NCI-H2081 (cell line): ENCODE measurements at places on chromosomes 5 and 9.

DNA sequence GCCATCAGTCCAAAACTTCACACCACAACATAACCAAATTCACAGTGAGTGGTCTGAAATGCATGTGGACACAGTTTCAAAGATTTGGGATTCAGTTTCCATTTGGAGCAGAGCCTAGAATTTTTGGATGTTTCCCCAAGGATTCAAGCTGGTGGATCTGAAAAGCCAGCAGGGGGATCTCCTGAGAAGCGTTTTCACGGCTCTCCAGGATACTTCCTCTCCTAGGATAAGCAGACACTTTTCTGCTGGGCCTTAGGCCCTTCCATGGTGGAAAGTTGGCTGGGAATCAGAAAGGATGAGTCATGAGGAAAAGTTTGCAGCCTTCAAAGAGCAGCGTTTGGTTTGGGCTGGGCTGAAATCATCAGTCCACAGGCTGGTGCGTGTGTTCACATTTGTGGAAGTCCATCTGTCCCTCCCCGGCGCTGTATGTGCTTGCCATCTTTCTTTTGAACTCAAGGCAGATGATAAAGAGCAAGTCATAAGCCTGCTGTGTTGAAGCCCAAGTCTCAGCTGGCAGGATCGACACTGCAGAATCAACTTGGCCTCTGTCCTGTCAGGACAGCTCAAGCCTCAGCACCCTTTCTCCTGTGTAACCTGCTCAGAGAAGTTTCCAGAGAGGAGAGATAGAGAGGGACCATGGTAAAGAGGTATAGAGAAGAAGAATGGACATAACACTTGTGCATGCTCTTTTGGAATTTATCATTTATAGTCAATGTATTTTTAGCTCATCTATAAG, 152.6 kb upstream of the MSX2 start:
- DNase-seq: no peak

DNA sequence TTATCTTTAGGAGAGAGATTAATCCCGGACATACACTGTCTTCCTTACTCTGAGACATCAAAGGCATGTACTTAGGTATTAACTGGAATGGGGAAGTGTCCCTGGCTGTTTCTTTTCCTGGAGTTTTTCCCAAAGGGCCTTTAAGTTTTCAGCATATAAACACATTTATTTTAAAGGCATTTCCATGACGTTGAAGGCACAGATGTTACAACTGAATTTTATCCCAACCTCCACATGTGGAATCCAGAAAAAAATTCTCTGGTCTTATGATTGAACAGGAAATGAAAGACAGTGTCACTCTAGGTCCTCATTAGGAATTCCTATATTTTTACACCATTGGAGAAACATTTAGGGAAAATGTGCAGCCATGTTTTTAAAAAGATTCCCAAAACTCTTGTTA, 41.6 kb upstream of the SHOC1 start:
- DNase-seq: no peak

DNA sequence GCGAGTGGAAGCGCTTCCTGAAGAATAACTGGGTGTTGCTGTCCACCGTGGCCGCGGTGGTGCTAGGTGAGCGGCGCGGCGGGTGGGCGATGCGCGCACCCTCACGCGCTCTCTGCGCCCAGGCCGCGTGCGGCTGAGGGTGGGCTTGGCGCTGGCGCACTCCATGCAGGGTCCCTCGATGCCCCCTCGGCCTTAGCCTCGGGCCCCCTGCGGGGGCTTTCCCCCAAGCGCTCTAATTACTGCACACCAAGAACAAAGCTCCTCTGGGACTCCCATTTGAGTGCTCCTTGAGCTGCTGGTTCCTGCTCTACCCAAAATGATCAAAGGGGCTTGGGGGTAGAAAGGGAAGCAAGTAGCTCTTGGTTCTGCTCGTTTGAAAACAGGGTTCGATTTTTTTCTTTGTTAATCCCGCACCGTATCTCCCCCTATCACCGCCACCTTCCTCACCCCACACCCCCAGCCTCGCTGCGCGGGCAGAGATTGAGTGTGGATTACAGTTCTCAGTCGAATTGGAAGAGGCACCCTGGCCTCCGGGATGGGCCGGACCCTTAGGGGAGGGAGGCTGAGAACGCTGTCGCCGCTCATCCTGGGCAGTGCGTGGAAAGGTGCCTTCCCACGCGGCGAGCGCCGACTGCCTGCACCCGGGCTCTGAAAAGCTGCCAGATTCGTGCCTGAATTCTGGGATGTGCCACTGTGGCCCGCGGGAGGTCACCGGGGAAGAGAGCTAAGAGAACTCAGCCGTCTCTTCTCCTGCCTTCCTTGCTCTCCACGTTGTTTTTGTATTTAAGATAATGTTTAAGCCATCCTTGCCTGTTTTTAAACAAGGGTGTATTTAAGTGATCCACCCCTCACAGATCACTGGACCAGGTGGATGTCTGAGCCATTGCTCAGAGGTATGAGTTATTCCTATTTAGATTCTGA, 697 bp downstream of the SLC1A1 start:
- DNase-seq: peak; percentile 8

DNA sequence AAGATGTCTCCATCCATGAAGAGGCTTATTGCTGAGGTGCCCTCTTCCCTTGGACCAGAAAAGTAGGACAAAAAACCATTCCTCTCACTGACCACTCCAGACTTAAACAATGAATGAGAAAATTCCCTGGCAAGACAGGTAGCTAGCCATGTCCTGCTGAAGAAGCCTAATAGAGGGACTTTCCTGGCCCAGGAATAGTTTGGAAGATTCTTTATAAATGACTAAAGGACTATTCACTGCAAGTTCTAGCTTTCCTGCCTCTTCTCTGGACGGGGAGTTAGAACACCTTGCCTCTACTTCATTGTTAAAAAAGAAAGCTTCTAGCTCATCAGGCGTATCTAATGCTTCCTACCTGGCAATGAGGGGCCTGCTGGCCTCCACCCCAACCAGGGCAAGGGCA, 153.6 kb downstream of the NR3C1 start:
- DNase-seq: no peak

GRCh38 chr9:19231126-19231903, 822 bp downstream of the DENND4C start:
- DNase-seq: peak; percentile 33

GRCh38 chr5:59354274-59354673, 539.3 kb downstream of the PDE4D start:
- DNase-seq: no peak

GRCh38 chr5:61933787-61934626, 372.0 kb upstream of the KIF2A start:
- DNase-seq: peak; percentile 84

GRCh38 chr5:42767491-42768105, 11.0 kb downstream of the CCDC152 start:
- DNase-seq: peak; percentile 39

DNA sequence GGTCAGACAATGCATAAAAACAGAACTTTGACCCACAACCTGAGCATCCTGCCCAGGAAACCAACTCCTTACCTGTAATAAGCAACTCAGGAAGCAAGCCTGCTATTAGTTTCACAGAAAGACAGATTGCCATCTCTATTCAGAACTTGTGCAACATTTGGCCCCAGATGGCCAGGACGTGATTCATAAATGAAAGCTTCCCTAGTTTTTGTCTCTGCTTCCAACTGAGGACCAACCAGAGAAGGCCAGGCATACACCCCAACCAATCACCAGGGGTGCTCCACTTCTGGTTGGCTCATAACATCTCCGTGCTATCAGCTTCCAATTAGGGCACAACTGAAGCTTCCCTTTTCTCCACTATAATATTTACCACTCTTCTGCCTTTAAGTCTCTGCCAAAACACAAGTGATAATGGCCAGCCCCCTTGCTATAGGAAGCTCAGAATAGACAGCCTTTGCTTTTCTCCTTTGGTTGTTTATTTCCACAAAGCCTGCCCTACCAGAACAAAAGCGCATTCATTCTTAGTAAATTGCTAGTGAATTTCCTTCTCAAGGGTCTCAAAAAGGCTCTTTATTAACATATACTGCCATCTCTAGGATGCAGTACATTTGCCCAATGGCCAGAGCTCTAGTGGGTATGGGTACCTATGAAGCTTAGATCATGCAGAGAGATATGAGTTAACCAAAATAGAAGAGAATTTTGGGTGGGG, 289.7 kb upstream of the DAP start:
- DNase-seq: no peak

DNA sequence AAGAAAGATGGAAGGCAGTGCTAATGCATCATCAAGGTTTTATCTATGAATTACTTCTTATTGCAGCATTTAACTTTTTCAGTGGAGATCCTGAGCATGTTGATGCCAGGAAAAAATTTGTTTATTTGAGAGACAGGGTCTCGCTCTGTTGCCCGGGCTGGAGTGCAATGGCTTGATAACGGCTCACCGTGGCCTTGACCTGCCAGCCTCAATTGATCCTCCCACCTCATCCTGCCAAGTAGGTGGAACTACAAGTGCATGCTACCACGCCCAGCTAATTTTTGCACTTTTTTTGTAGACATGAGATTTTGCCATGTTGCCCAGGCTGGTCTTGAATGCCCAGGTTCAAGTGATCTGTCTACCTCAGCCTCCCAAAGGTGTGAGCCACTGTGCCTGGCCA, 47.2 kb downstream of the AOPEP start:
- no peak for DNase-seq

GRCh38 chr5:155260798-155261197, 247.2 kb downstream of the KIF4B start:
- DNase-seq: peak; percentile 43

GRCh38 chr9:31839273-31839672, 545.2 kb upstream of the ACO1 start:
- no peak for DNase-seq

- DNase-seq: no peak
Observed at GRCh38 chr5:76290321-76290757, 112.7 kb upstream of the IQGAP2 start.

DNA sequence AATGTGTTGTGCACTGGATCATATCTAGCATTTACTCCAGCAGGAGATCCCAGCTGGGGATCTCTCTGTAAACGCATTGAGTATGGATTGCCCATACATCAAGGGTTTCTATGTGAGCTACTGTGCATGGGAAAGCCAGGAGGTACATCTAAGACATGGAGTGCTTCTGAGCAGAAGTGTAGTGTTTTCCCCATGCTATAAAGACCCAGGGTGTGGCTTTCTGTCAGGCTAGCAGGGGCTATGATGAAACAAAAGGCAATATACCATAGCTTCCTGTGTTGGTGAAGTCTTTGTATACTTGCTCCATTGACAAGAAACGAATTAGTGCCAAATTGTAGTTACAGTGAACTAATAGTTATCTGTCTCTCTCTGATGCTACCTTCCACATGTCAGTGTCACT, 329.3 kb upstream of the TLE4 start:
- DNase-seq: peak; percentile 14

DNA sequence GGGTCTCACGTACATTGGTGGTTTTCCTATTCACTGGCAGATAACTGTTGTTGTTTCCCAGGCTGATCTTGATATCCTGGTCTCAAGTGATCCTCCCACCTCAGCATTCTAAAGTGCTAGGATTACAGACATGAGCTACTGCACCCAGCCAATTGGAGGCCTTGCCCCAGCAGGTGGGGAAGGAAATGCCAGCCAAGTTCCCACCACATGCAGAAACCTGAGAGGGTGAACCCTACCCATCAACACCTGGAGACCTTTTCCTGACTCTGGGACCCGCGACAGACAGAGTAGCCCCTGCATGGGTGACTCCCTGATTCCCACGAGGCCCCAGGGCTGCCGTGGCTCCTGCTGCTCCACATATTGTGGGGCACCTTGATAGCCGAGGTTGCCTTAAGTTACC, 107.7 kb downstream of the GDA start:
- DNase-seq: no peak

DNA sequence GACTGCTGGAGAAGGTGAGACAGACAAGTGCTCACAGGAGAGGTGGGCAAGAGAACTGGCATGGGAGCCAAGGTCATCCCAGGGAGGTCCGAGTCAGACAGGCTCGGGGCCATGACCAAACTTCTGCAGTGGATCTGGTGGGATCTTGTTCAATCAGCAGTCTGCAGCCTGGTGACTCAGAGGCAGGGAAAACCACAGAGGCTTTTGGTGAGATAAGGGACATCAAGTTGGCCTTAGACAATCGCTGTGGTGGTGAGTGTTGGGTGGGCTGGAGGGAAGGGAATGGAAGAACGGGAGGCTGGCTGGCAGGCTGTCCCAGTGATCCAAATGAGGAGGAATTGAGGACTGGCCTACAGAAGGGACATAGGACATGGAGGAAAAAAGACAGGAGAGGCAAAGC, 123.8 kb downstream of the TMEM174 start:
- DNase-seq: no peak

GRCh38 chr9:88775037-88775471, 216.2 kb upstream of the S1PR3 start:
- DNase-seq: no peak

DNA sequence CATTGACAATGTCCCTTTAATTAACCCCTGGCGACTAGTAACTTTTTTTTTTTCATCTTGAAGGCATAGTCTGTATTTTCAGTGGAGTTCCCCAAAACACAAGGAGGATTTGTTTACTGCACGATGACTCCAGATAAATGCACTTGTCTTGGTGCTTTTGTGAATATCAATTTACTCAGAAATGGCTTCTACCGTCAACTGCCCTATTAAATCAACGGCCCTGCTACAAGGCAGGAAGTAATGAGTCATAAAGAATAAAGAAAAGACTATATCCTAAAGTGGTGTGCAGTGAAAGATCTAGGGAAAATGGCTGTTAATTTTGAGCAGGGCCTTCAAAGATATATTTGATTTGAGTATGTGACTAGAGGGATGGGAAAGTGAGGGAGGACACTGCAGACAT, 388.3 kb upstream of the CHD1 start:
- DNase-seq: no peak

DNA sequence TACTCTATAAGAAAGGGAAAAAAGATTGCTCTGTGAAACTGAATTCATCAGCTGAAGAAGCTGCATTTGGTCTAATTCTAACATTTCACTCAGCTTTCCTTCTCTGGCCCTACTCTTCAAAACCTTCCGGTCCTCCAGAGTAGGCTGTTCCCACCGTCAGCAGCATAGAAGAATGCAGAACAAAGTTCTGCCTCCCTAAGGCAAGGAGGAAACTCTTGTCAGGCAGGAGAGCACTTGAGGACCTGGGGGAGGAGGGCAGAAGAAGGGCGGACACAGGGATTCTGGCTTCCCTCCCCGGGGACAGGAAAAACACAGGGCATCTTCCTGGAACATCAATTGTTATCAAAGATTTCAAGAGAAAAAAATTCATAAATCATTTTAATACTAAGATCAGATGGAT, 69.2 kb upstream of the SHB start:
- DNase-seq: no peak

GRCh38 chr5:9340085-9340484, 205.8 kb downstream of the SEMA5A start:
- no peak for DNase-seq
